ENCODE measurements at places on chromosomes 4 and X.

- no peak for DNase-seq
Observed at GRCh38 chrX:46324166-46324565, 221.1 kb downstream of the ZNF674 start.

- no peak for DNase-seq
Observed at GRCh38 chr4:6074758-6075157, 56.5 kb upstream of the C4orf50 start.

- DNase-seq: no peak
Observed at GRCh38 chrX:47264483-47265173, 31.8 kb downstream of the USP11 start.

DNA sequence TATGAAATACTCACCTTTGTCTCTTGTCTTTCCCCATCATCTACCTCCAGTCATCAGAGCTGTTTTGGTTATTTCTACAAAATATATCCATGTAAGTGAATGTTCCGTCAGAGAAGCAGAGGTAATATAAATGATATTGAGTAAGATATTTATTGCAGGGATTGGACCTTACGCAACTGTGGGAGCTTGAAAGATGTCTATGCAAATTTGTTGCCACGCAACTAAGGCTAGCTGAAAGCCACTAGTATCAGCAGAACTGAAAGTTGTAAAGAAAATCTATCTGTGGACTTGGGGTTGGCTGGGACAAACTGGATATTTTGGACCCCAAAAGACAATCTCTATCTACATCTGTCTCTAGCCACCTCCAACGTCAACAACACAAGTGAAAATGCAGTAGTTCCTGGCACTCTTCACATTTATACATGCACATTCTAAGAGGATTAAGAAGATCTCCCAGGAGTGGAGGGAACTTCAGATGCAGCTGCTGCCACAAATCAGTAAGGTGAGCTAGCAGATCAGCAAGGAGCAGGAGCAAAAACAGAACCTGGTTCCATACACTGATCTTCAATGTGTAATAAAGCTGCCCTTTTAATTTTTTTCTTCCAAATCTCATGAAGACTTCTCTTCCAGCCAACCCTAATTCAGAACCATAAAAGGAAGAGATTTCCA, 8.5 kb upstream of the CCSER1 start:
- DNase-seq: no peak

GRCh38 chrX:23792861-23793553, 10.0 kb downstream of the SAT1 start:
- DNase-seq: no peak

Measured in WTC11 (cell line).